Midbrain (tissue), 1 donor: ENCODE measurements at places on chromosomes 4 and X.

DNA sequence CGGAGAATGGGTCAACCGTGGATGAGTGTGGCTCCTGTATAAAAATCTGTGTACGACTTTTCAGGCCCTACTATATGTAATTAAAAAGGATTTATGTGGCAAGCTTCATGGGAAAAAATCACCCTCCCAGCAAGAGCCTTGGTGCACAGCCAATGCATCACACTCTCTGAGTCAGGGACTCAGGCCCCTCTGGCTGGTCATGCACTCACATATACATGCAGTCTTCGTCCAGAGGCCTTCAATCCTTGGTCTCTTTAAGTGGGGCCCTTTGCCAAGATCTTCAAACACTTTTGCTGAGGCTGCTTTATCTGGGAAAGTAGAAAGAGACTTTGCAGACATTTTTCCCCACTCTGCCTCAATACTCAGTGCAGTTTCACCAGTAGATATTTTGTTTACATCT lies 311.4 kb upstream of the FSTL5 start:
- DNase-seq: no peak

- DNase-seq: no peak
These were observed 281.0 kb downstream of the BMPR1B start for GRCh38 chr4:95038791-95039190.

DNA sequence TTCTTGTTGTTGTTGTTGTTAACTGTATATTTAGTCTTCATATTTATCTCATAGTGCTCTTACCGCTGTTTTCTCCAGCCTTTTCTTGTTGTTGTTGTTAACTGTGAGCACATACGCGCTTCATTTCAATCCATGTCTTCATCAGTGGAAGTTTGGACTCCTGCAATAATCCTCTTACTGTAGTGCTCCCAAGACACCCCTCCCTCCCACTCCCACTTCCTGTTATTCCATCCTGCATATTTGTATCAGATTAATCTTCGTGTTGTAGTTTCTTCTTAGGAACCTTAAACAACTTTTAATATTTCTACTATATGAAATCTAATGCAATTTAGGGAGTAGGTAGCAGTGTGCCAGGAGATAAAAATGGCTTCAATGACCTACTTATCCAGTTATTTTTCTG lies 674.8 kb downstream of the RAPGEF2 start:
- no peak for DNase-seq

DNA sequence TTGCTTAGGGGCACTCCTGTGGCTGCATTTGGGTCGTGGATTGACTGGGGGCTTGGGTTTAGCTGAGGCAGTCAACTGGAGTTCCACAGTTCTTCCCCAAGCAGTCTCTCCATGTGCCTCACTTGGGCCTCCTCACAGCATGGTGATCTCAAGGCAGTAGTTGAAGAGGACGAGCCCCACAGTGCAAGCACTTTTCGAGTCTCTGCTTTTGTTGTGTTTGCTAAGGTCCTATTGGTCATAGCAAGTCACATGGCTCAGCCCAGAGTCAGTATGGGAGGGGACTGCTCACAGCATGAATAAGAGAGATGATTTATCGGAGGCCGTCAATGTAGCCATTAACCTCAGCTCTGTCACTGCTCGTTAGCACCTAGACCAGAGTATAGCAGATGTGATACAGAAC lies 29.7 kb downstream of the BMX start:
- no peak for DNase-seq

DNA sequence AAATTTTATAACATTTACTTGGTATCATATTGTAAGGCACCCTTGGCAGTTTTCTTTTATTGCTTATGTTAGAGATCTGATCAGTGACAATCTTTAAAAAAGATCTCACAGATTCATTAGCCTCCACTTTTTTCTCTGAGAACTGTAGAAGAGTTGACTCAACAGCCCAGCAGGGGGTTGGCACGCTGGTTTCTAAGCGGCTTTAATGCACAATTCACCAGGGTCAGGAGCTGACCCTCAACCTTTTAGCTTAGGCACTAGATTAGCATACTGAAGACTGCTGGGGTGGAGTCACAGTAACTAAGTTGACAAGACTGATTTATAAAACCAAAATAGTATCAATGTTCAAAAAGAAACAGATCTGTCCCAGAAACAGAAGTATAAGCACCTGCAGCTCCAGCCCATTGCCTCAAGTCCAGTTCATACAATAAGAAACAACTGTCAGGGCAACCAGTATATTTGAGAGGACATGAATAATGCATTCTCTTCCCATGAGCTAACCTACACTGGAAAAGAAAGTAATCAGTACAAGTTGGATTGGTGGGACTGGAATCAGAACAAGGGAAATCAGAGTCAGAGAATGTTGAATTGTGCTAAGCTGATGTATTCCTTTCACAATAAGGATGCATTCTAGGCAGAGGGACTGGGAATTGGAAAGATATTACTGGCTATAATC lies 77.6 kb downstream of the PDE5A start:
- DNase-seq: no peak

GRCh38 chrX:20263474-20263873 lies 3.2 kb downstream of the RPS6KA3 start:
- no peak for DNase-seq

- no peak for DNase-seq
These were observed 2.4 kb downstream of the SORBS2 start for GRCh38 chr4:185809533-185810071.

DNA sequence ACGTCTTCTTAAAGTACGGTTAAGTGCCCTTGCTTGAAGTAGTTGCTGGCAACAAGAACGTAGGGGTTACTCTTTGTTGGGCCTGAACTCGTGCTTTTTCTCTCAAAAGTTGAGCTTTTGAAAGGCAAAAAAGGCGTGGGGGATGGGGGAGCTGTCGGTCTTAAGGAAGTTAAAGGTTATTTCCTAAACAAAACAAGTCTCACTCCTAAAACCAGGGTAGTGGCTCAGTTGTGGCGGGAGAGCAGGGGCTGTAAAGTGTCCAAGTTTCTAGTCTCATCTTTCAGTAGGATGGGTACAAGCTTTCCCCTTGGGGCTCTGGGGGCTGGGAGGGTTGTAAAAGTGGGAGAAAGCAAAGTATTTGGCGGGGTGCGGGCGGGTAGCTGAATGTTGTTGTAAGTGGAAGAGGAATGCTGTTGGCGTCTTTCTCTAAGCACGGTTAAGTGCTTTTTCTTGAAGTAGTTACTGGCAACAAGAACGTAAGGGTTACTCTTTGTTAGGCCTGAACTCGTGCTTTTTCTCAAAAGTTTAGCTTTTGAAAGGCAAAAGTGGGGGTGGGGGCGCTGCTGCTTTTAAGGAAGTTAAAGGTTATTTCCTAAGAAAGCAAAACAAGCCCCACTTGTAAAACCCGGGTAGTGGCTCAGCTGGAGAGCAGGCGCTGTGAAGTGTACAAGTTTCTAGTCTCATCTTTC lies 904 bp upstream of the WDR1 start:
- peak; percentile 60 for DNase-seq

GRCh38 chr4:57037982-57038604 lies 59.4 kb downstream of the POLR2B start:
- DNase-seq: peak; percentile 57

- no peak for DNase-seq
These were observed 95.9 kb downstream of the RASL11B start for GRCh38 chr4:52957835-52958631.

GRCh38 chr4:181685911-181686310 lies 557.3 kb upstream of the TENM3 start:
- no peak for DNase-seq

DNA sequence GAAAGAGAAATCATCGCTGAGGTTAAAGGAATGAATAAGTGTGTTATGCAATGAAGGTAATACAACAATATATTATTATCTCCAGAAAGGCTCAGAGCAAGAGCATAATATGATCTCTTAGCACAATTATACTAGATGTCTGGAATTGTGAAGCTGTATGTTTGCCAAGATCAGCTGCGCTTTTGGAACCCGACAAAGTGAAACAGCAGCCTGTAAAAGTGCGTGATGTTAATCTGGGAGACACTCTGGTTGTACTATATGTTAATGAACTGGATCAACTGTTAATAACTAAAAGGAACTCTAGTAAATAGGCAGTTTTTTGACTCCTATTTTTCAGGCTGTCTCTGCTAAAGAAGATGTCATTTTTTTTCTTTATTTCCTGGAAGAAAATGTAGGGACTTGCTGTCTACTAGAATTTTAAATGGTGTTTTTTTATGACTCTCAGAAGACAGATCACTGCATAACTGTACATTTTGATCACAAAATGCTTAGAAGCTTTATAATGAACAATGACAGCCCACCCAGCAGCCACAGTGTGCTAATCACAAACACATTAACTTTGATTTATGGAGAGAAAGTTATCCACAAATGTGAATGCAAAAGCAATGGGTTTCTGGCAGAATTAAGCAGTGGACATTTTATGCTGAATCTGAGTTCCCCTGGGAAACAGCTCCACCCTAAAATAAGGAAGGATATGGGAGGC lies 50.2 kb downstream of the UGT2B28 start:
- DNase-seq: no peak

DNA sequence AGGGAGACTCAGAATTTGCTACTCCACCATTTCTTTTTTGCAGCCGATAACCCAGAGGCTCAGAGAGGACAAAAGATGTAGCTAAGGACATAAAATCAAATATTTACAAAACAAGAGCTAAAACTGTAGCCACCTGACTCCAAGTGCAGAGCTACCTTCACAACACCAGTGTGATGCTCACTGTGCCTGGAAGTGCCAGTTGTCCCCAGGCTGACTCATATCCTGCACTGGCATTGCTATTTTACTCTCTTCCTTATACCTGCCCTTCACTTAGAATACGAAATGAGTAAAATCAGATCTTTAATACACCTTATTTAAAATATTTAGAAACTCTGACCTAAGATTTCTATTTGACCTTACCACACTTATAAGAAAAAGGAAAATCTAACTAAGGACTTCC lies 39.5 kb downstream of the SLC7A11 start:
- no peak for DNase-seq

DNA sequence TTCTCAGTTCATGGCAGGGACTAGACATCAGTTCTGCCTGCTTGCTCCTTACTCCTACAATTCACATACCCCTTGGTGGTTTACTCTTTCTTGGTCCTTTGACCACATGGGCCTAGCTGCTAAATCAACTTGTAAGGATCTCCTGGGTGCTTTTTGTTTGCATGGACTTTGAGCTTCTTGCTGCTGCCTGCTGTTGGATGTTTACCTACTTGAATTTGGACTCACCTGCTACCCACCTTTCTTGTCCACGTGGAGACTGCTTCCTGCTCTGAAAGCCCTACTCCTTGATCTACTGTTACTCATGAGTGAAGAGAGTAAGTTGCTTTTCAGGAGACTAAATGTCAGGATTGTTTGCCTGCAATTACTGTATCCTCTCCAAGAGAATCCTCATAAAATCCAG lies 15.2 kb upstream of the ARHGAP24 start:
- DNase-seq: no peak

- no peak for DNase-seq
These were observed 374.3 kb downstream of the IQCM start for GRCh38 chr4:149441338-149441737.

DNA sequence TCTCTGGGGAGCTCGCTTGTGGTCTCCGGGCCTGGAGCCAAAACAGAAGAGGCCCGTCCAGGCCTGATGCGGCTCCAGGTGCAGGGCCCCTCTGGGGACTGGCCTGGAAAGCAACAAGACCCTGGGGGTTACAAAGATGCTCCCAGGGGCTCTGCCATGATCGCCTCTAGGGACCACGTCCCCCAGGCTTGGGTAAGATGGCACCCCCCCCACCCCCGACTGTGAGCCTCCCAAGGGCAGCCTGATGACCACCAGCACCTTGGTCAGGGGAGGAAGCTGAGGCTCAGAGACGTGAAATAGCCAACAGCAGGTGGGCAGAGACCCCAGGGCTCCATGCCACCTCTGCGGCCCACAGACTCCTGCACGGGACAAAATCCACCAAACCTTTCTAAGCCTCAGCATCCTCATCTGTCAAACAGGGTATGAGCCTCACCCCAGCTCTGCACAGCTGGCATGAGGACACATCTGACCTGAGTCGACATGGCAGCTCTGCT lies 25.4 kb downstream of the C4orf50 start:
- no peak for DNase-seq

GRCh38 chr4:186150926-186151325 lies 40.4 kb upstream of the CYP4V2 start:
- no peak for DNase-seq

DNA sequence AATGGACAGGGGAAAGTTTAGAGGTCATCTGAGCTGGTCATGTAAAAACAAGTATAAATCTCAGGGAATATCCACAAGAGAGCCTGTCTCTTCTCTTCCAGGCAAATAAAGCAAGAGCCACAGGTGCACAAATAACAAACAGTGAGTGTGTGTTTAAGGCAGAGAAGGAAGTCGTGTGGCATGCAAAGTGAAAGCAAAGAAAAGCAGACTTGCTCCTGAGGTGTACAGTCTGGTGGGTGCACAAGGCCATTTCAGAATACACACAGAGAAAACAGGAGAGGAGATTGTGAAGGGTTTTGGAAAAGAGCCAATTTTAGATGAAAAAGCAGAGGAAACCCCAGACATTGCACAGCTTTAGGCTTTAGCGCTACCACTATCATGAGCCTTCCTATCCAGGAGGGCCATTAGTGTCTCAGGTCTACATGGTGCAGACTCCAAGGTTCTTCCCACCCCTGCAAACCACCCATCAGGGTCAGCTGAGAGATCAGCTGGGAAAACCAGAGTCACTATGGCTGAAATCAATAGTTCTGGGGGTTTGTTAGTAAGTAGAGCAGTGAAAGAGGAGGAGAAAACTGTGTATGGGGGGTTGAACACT lies 355.8 kb downstream of the KLHL4 start:
- DNase-seq: no peak

- DNase-seq: no peak
These were observed 33.7 kb downstream of the XG start for GRCh38 chrX:2785538-2785937.

- peak; percentile 29 for DNase-seq
These were observed 180.2 kb upstream of the TET2 start for GRCh38 chr4:104966349-104967033.

GRCh38 chrX:12895866-12896265 lies 10.6 kb upstream of the TLR8 start:
- DNase-seq: no peak

GRCh38 chr4:2949782-2950125 lies 13.5 kb downstream of the NOP14 start:
- no peak for DNase-seq

GRCh38 chr4:40552536-40552935 lies 77.1 kb downstream of the RBM47 start:
- DNase-seq: no peak

DNA sequence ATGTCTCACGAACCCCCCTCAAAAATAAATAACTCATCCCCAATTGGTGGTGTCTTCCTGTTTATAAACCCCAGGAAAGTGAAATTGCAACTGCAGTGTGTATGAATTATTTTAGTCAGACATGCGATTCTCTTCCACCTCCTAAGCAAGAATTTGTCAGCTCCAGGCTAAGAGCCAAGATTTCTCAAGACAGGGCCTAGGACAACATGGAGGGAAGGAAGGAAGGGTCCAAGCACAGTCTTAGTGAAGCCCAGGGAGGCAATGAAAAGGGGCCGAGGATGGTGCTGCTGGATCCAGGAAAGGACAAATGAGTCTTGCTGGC lies 20.0 kb downstream of the SH3KBP1 start:
- no peak for DNase-seq

- DNase-seq: no peak
These were observed 36.2 kb downstream of the FAM241A start for GRCh38 chr4:112181358-112182000.
